ENCODE measurements at places on chromosomes 5 and 9.
A peak's percentile ranks its signal among the peaks of the same experiment; 100 is the strongest.

- DNase-seq, result no peak
Observed at GRCh38 chr9:8208465-8208864, 408.9 kb upstream of the DMAC1 start.

GRCh38 chr5:9557696-9558095 lies 11.8 kb upstream of the SEMA5A start:
- DNase-seq, result no peak

GRCh38 chr9:126802318-126803059 lies 2.4 kb upstream of the ZBTB43 start:
- no peak for DNase-seq

GRCh38 chr5:179615203-179615602 lies 8.3 kb downstream of the HNRNPH1 start:
- no peak for DNase-seq

DNA sequence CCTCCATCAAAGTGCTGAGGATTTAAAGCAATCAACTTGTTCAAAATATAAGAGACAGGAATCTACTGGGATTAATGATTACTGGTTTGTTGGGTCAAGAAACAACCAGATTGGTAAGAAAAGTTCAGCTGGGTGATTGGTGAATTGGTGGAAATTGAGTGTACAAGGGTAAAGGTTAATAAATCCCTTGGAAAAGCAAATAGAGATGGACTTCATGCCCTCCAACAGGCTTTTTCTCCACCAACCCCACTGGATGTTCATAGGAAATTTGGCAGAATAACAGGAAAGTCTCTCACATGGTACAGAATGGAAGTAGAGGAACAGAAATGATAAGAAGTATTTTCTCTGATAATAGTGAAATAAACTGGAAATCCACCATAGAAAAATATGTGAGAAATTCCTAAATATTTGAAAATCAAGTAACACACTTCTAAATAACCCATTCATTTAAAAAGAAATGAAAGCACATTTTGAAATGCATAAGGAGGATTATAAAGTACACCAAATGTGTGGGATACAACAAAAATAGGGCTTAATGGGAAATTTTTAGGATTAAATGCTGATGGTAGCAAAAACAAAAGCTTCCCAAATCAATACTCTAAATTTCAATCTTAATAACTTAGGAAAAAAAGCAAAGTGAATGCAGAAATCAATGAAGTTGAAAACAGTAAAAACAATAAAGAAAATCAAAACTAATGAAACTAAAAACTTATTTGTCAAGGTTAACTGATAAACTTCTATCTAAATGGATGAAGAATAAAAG lies 426.2 kb downstream of the HTR1A start:
- DNase-seq, result no peak

GRCh38 chr9:99962680-99963261 lies 56.3 kb downstream of the STX17 start:
- no peak for DNase-seq

GRCh38 chr5:139946440-139946839 lies 96.7 kb downstream of the NRG2 start:
- no peak for DNase-seq

- DNase-seq, result no peak
Observed at GRCh38 chr9:123678038-123678877, 251.7 kb downstream of the DENND1A start.

DNA sequence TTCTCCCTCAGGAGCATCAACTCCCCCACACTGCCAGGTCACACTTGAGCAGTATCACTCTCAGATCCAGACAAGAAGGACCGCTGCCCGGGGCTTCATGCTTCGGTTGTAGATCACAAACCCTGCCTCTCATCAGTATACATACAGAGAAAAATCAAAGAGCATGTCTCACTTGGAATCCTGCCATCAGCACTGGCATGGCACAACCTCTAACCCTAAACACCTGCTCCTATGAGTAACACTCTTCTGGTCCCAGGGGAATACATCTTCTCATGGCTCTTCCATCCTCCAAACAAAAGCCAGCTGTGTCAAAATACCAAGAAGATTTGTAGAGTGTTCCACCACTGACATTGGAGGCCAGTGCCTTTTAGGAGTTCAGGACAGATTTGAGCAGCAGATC lies 84.8 kb upstream of the MIER3 start:
- no peak for DNase-seq

- no peak for DNase-seq
Observed at GRCh38 chr9:130972277-130972956, 33.4 kb upstream of the FIBCD1 start.

DNA sequence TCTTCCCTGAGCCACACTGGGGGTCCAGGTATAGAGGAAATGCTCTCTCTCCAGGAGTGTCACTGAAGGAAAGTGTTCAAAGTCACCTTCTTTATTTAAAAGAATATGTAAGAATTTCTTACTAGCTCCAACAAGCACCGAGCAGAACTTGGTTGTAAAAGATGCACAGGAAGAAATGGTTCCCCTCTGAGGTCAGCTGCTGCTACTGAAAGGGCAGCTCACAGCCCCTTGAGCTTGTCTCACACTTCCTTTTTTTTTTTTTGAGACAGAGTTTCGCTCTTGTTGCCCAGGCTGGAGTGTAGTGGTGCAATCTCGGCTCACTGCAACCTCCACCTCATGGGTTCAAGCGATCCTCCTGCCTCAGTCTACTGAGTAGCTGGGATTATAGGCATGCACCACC lies 77.2 kb downstream of the PRRT1B start:
- no peak for DNase-seq

DNA sequence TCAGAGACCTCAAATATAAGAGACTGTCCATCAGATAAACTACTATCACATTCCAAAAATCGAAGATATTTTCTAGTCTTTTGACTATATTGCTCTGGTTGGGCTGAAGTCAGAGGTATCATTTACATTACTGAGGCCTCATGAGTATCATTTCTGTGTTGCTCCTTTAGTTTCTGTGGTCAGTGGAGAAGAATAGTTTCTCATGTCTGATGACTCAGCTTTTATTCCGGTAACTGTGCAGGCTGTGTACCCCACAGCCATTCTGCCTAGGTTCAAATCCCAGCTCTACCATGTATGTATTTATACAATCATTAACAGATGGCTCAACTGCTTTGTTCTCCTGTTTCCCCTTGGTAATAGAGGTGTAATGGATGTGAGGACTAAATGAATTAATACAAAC lies 179.3 kb downstream of the ALDH1A1 start:
- DNase-seq, result no peak

- no peak for DNase-seq
Observed at GRCh38 chr5:105817914-105818313, 1852.8 kb downstream of the EFNA5 start.

GRCh38 chr5:142495531-142495930 lies 170.7 kb upstream of the SPRY4 start:
- no peak for DNase-seq

DNA sequence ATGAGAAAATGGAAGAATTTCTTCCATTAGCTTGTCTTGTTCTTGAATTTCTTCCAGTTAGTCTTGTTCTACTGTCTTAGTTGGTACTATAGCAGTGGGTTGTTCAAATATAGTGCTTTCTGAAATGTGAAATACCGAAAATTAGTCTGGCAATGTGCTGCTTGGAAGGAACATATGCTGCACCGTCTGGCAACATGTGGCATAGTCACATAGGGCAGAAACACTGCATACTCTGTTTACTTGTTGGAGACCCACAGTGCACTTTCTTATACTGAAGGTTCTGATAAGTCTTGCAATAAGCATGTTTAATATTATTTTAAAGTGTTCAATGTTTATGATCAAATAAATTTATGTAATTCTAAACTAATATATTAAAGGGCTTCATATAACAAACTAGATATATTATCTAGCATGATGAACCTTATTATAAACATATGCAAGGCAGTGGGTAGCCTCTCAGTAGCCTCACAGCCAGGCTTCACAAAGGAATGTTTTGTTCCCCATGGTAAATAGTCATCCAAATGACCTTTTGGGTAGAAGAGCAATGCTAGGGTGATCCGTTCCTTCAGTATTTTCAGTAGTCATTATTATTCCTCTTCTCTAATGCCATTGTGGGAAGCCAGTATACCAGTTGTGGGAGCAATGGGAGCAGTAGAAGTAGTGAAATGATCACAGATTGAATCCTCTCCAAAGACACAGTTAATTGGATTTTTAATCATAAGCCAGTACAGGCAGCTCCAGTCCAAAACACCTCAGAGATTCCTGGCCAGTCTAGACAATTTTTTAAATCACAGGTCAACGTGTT lies 1106.7 kb downstream of the DTWD2 start:
- DNase-seq, result no peak

- DNase-seq, result no peak
Observed at GRCh38 chr5:153964191-153964879, 74.4 kb downstream of the FAM114A2 start.

DNA sequence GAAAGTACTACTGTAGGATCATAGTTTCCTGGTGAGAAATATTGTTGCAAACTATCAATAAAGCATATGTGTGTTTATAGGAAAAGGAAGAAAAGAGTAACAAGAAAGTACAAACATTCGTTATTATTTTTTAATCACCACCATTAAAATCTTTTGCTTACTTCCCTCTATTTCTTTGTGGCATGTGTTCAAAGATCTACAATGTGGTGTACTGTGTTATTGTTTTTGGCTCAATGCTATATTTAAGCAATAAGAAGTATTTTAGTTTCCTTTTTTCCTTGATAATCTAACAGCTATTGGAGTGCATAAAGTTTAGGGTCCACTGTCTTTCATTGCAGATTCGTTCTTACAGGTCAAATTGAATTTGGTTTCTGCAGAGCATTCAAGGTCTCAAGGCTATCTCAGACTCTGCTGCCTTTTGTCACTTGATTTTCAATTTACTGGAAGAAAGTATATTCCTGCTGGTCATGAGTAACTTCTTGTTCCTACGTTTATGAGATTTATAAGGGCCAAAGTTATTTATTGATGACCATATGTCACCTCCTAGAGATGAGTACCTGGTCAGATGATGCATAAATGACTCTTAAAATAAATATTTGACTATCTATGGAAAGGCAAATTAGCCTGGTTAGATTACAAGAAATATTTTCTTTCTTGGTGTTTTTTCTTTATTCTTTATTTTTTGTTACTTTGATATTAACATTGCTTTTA lies 323.0 kb downstream of the TMEM167A start:
- no peak for DNase-seq

GRCh38 chr5:78610163-78610583 lies 38.4 kb downstream of the LHFPL2 start:
- DNase-seq, result no peak

GRCh38 chr5:145585443-145586148 lies 249.5 kb downstream of the PRELID2 start:
- no peak for DNase-seq

- no peak for DNase-seq
Observed at GRCh38 chr5:103910011-103910410, 347.4 kb upstream of the NUDT12 start.

- DNase-seq, result no peak
Observed at GRCh38 chr5:173920866-173921555, 32.9 kb downstream of the CPEB4 start.

GRCh38 chr5:166977911-166978422 lies 1313.5 kb upstream of the WWC1 start:
- no peak for DNase-seq

DNA sequence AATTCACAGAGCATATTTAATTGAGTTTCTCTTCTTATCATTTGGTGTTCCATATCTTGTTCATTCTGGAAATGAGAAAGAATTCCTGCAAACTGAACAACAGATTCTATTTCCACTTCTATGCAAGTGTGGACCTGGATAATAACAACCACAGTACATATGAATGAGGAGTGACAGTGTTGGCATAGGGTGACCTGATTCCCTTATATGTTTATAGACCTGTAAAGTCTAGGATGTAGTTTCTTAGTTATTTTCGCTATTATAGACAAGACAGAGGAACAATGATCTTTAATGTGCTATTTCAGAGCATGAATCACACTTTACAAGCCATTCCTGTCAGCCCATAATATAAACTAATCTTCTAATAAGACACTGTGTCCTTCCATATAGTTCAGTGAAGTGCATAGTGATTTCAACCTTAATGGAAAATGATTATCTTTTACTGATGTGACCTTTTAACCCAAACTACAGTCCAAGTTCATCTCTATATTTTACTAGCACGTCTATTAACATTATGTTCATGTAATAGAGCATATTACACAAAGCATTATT lies 88.2 kb upstream of the FAM174A start:
- DNase-seq, result no peak

DNA sequence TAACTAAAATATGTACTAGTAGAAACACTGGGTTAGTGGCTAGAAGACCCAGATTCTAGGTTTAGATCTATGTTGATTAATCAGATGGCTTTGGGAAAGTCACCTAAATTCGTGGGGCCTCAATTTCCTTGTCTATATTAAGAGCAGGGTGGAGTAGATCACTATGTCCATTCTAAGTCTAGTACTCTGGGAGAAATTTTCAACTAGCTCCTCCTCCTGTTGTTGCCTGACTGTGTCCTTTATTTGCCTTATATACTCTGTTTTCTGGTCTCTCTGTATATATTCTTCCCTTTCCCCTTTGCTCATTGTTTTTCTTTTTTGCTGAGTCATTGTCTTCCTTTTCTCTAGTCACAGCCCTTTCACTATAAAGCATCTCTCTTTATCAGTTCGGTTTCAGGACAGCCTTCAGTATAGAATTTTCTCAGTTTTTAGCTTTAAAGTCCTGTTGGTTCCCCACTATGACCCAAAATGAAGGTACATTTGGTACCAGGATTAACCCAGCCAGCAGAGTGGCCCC lies 44.5 kb upstream of the CDH6 start:
- DNase-seq, result no peak

GRCh38 chr5:157993201-157993600 lies 134.3 kb upstream of the CLINT1 start:
- no peak for DNase-seq

DNA sequence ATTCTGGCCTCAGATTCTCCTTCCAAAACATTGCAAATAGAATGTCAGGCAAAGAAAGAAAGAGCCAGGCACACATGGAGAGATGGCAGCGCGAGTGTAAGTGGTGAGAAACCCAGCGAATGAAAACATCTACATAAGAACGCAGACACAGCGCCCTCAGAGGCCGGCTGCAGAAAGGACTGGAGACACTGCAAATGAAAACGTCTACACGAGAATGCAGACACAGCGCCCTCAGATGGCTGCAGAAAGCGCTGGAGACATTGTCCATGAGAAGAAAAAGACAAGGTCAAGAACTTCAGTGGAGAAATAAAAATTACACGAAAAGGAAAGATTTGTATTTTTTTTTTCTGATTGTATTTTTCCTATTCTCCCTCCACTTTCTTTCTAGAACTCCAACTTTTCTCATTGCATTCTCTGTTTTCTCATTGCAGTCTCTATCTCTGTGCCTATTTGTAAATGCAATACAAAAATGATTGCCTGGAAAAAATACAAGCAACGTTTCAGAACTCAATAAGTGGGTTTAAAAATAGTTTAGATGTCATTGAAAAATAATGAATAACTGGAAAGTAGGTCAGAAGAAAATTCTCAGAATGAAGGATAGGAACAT lies 117.9 kb upstream of the LPCAT1 start:
- peak; percentile 42 for DNase-seq

- no peak for DNase-seq
Observed at GRCh38 chr5:65854925-65855324, 71.5 kb upstream of the ERBIN start.

GRCh38 chr5:147591120-147591519 lies 81.3 kb upstream of the DPYSL3 start:
- no peak for DNase-seq

GRCh38 chr9:94666364-94667099 lies 27.2 kb upstream of the FBP1 start:
- DNase-seq, result no peak

GRCh38 chr9:87885484-87886189 lies 3.0 kb downstream of the SPATA31E1 start:
- no peak for DNase-seq
